ENCODE measurements at places on chromosomes 11 and 22.

GRCh38 chr11:100823360-100823759 is 136.3 kb downstream of the ARHGAP42 start:
- no peak for DNase-seq

DNA sequence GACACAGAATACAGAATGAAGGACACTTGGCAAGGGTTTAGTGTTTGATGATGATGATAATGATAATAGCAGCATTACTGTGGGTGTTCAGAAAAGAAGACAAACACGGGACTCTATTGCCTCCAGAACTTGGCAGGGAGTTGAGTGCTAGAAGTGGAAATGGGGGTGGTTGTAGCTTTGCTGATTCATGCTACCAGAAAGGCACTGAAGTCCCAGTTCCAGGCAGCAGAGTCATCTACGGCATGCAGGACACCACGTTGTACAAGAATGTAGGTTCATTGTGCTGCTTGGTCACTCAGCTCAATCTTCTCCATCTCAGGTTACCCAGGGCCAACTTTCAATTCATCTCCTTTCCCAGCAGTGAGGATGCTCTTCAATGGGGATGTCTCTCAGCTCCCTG is 115.7 kb downstream of the NTM start:
- no peak for DNase-seq

DNA sequence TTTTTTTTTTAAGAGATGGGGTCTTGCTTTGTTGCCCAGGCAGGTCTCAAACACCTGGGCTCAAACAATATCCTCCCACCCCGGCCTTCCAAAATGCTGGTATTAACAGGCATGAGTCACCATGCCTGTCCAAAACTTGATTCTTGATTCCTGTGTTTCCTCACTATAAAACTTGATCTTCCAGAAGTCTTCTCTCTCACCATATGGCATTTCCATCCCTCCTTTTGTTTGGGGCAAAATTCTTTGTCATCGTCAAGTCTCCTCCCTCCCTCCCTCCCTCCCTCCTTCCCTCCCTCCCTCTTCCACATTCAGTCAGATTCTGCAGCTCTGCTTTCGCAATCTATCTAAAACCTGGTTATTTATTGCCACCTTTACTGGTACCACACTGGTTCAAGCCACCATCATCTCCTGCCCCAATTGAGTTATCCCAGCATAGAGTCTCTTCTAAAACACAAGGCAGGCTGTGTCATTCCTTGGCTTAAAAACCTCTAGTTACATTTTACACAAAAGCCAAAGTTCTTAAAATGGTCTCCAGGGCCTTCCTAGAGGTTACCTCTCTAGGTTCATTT is 65.0 kb upstream of the HORMAD2 start:
- peak; percentile 1 for DNase-seq

- DNase-seq: peak; percentile 15
These were observed 883.5 kb downstream of the OPCML start for GRCh38 chr11:132648851-132649250.

- no peak for DNase-seq
These were observed 33.0 kb downstream of the ZBTB16 start for GRCh38 chr11:114092478-114092877.

DNA sequence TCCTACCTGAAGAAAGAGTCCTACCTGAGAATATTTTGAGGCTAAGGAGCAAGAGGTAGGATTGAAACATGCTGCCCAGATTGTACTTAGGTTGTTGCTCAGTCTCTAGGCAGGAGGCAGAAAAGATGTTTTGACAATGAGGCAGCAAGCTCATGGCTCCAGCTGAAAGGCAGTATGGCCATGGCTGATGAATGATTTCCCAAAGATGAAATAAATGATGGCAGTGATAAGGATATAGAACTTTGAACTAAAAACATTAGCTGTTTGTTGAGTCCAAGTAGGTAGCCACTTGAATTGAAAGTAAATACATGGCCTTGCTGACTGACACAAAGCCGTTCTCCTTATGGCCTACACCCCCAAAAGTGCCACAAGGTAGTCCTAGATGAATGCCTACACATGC is 6.8 kb upstream of the NEU3 start:
- DNase-seq: no peak

DNA sequence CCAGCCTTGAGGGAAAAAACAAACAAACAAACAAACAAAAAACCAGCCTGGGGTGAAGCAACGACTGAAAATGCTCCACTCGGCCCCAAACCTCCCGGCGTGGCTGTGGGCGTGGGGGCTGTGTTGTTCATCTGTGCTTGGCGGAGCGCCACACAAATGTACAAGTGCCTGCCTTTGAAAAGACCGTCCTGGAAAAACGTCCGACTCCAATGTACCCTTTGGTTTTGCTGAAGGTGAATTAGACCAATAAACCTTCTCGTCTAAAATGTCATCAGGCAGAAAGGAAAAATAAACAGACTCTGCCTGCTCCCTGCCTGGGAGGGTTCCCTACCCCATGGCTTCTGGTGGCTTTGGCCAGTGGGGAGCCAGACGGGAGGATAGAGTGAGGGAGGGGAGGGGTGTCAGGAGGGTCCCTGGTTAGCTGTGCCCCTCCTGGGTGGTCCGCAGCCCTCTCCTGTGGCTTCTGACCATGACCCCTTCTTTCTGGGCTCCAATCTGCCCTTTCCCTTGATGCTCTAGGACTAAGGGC is 93.9 kb downstream of the TRMU start:
- no peak for DNase-seq

DNA sequence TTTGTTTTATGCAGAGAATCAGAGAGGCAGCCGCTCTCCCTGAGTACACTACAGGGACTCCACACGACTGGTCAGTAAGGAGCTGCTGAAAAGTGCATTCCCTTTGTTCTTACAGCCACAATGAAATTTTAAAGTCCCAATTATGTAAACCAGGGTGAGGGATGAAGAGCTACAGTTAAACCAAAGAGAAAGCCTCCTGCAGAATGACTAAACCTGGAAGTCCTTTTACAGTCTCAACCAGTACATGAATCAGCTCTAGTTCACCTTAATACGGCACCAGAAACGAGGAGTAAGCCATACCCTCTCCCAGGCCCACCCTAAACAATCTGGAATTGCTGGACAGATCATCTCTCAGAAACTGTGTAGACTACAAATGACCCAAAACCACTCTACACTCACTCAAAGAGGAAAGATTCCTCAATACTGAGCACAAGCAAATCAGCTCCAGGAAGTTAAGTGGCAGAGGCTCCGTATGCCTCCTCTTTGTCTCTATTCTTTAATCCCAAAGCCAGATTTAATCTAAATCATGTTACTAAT is 113.1 kb downstream of the RBFOX2 start:
- no peak for DNase-seq

GRCh38 chr11:128318856-128319474 is 268.4 kb downstream of the ETS1 start:
- no peak for DNase-seq

DNA sequence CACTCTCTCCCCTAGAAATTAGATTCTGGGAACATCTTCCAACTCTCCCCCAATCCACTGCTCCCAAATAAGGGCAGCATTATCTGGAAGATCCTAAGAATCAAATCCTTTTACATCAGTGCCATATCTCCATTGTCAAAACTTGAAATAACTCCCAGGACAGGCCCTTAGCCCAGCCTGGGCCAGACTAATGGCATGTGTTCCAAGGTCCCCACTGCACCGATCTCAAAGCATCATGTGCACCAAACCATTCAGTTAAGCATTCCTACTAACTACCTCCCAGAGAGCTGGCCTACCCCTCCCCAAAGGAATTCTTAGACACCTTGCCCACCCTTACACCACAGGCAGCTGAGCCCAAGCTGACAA is 44.2 kb upstream of the POU2AF1 start:
- no peak for DNase-seq

DNA sequence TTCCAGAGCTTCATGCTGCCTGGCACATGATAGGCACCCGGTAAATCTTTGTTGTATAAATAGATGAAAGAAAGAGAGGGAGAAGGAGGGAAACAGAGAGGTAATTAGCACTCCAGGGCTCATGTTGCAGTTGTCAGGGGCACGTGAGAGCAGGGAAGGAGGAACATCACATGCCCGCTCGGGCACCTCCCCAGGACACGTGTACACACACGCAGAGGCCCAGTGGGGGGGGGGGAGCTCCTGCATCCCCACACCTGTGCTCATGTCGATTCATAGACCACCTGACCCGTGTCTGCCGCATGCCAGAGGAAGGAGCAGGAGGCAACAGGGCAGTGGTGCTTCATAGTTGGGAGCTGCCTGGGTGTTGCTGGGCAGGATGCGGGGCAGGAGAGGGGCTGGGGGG is 37.1 kb upstream of the NNMT start:
- no peak for DNase-seq

DNA sequence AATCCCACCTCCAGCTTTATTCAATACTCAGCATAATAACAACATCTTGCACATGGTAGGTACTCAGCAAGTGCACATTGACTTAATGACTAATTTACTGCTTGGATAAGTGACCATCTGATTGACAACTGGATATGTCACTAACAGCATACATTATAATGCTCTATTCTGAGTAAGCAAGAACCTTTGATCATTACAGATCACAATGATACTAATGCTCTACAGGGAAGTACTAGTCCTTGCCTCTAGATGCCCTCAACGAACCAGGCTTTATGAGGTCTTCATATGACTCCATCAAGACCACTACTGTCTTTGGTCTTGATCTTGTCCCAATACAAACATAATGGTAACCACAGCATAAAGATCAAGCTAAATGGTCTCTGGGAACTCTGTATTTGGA is 167.6 kb upstream of the MTMR2 start:
- DNase-seq: no peak

DNA sequence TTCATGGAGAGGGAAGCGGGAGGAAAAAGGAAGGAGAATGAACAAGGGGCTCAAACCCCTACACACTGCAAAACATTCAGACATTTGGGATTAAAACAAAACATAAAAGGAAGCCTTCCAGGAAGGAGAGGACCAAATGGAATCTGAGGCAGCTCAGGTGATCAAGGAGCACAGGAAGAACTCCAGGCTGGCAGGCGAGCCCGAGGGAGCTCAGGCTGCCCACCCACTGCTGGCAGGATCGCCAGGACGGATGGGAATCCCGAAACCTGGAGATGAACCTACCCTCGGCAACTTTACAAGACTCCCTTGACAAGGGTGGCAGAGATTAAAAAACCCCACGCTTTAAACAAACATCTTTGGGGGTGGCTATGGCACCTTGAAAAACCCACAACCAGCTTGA is 5.0 kb upstream of the PYGM start:
- no peak for DNase-seq

- DNase-seq: no peak
These were observed 2.3 kb downstream of the TKFC start for GRCh38 chr11:61335355-61335710.

DNA sequence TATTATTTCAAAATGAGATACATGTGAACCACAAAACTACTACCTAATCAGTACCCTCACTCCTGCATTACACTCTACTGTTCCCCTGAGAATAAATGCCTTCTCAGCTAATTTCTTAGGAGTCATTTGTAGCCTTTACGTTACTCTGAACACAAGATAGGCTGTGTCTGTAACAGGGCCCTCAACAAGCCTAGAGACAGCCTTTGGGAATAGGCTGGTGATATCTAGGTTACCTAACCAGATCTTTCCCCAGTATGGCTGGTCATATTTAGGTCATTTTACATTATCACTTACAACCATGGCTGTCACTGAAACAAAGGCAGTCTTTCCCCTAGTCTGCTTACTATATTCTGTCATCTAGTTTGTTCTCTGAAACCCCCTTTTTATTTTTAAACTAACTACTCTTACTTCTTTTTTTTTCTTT is 14.2 kb downstream of the ATM start:
- DNase-seq: no peak

- no peak for DNase-seq
These were observed 1292.1 kb downstream of the TBC1D22A start for GRCh38 chr22:48054596-48054995.

GRCh38 chr22:44243761-44244160 is 63.0 kb downstream of the PARVG start:
- DNase-seq: no peak

DNA sequence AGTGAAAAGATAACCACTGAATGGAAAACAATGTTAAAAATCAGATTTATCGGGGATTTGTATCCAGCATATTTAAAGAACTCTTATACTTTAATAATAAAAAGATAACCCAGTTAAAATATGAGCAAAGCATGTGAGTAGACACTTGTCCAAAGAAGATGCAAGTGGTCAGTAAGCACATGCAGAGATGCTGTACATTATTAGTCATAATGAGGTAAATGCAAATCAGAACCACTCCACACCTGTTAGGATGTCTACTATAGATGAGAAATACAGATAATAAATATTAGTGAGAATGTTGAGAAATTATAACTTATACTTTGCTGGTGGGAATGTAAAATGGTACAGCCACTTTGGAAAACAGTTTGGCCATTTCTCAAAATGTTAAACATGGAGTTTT is 28.0 kb downstream of the QSER1 start:
- no peak for DNase-seq

DNA sequence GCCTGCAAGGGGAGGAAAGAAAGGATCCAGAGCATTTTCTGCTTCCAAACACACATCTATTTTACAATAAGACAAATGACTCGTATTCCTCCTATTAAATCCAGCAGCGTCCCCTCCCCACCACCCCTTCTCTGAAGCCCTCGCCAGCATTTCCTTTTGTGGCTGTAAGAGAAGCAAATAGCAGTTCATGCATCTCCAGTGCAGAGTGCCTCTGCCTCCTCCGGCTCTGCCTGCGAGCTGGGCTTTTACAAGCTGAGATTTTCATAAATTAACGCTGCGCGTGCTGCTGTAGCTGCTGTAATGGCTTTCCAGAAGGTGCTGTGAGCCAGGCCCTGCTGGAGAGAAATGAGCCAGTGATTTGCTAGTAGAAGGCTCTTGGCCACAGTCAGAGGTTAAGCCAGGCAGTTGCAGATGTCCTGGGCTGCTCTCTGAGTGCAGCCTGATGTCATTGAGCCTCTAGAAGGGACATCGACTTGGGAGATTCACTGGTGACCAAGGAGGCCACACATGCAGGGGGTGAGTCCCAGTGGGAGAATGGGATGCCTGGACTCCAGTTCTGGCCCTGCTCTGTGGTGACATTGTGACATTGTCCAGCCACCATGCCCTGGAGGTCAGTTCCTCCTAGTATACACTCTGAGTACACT is 134.5 kb upstream of the NAV2 start:
- peak; percentile 72 for DNase-seq

DNA sequence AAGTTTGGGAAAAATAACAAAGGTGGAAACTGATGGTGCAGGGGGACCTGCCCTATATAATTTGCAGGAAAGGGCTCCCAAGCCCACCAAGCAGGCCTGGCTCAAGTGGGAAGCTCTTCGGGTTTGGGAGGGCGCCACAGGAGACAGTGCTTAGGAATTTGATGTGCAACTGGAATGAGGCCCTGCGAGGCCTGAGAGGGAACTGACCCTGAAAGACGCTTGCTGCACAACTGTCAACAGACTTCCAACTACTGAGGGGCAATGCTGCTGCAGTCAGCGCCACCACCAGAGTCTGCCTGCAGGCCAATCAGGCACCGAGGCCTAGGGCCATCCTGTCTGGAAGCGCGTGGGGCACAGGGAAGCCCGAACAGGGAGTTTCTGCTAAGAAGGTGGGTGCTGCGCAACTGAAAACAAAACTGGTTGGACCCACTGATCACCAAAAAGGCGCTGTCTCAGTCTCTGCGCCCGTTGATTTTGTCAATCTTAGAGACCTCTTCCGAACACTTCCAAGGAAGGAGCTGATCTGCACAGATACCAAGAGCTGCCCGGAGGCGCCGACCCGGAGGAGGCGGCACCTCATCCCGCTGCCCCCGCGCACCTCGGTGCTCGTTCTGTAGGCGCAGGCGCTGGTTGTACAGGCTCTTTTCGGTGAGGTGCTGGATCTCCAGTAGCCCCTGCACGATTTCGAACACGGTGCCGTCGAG is 667 bp downstream of the DGCR6L start:
- DNase-seq: no peak

- no peak for DNase-seq
These were observed 55.1 kb upstream of the PDGFD start for GRCh38 chr11:104219096-104219495.

Data from A172 (cell line).